ENCODE measurements at places on chromosomes 6 and 20. TPM values are rescaled to one million over a fixed set of nuclear protein-coding genes. Genes with fewer than 3 reads are reported as not detected.

DNA sequence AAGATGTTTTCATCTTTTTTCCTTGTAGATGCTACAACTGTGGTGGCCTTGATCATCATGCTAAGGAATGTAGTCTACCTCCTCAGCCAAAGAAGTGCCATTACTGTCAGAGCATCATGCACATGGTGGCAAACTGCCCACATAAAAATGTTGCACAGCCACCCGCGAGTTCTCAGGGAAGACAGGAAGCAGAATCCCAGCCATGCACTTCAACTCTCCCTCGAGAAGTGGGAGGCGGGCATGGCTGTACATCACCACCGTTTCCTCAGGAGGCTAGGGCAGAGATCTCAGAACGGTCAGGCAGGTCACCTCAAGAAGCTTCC lies 101.5 kb downstream of the POPDC3 start:
- H3K36me3 ChIP-seq, result no peaks in the 10 kb centered on the region
- no peak for DNase-seq
- no peak overlapping the region for H3K27ac ChIP-seq
- H3K4me3 ChIP-seq, result no peak overlapping the region
- H3K27me3 ChIP-seq, result no peaks in the 10 kb centered on the region
- H3K4me1 ChIP-seq, result no peaks in the 10 kb centered on the region

DNA sequence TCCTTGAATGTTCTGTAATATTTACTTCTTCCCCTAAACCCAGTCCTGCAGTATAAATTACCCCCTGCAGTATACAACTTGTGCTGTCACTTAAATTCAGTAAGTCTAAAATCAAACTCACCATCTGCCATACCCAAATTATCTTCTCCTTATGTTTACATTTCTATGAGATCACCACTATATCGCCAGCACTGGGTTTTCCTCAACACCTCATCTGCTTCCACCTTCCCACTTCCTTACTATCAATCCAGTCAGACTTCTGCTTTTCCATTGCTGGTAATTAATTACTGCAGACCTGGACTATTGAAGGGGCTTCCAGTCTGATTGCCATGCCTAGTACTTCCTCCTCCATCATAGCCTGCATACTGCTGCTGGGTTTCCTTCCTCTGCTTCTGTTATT lies 15.2 kb downstream of the EFHC1 start:
- no peak for DNase-seq
- H3K4me1 ChIP-seq, result no peaks in the 10 kb centered on the region
- H3K36me3 ChIP-seq, result no peaks in the 10 kb centered on the region

GRCh38 chr6:163352011-163352685 lies 62.4 kb upstream of the QKI start:
- no peak overlapping the region for H3K4me3 ChIP-seq
- no peaks in the 10 kb centered on the region for H3K27me3 ChIP-seq
- no peak for DNase-seq
- no peaks in the 10 kb centered on the region for H3K36me3 ChIP-seq
- H3K4me1 ChIP-seq, result peaks cover 40% of the 10 kb centered on the region

GRCh38 chr20:21796059-21796458 lies 90.6 kb downstream of the PAX1 start:
- H3K27me3 ChIP-seq, result no peaks in the 10 kb centered on the region
- no peaks in the 10 kb centered on the region for H3K36me3 ChIP-seq
- no peaks in the 10 kb centered on the region for H3K4me1 ChIP-seq
- no peak for DNase-seq
- H3K27ac ChIP-seq, result no peak overlapping the region

- no peak for DNase-seq
- no peaks in the 10 kb centered on the region for H3K36me3 ChIP-seq
- no peaks in the 10 kb centered on the region for H3K4me1 ChIP-seq
- H3K27me3 ChIP-seq, result no peaks in the 10 kb centered on the region
- no peak overlapping the region for H3K27ac ChIP-seq
Measured at GRCh38 chr6:73134588-73134987, 90.7 kb downstream of the KHDC1L start.

- H3K27me3 ChIP-seq, result no peaks in the 10 kb centered on the region
- no peak for DNase-seq
- H3K4me3 ChIP-seq, result no peak overlapping the region
- no peaks in the 10 kb centered on the region for H3K4me1 ChIP-seq
- H3K36me3 ChIP-seq, result no peaks in the 10 kb centered on the region
Measured at GRCh38 chr6:81614292-81614691, 138.2 kb downstream of the TENT5A start.

DNA sequence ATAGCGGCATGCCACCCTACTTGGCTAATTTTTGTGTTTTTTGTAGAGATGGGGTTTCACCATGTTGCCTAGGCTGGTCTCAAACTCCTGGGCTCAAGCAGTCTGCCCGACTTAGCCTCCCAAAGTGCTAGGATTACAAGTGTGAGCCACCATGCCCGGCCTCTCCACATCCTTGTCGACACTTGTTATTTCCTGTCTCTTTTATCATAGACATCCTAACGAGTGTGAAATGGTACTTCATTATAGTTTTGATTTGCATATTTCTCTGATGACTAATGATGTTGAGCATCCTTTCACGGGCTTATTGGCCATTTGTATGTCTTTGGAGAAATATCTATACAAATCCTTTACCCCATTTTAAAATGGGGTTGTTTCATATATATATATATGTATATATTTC lies 39.0 kb upstream of the ASXL1 start:
- no peaks in the 10 kb centered on the region for H3K36me3 ChIP-seq
- H3K4me3 ChIP-seq, result no peak overlapping the region
- no peaks in the 10 kb centered on the region for H3K27me3 ChIP-seq
- no peak overlapping the region for H3K27ac ChIP-seq
- H3K4me1 ChIP-seq, result no peaks in the 10 kb centered on the region
- DNase-seq, result no peak

GRCh38 chr6:25454136-25454535 lies 175.0 kb downstream of the CARMIL1 start:
- no peak for DNase-seq
- no peaks in the 10 kb centered on the region for H3K27me3 ChIP-seq
- no peak overlapping the region for H3K4me3 ChIP-seq
- H3K36me3 ChIP-seq, result no peaks in the 10 kb centered on the region

GRCh38 chr6:148460876-148461646 lies 118.4 kb downstream of the SASH1 start:
- H3K27ac ChIP-seq, result no peak overlapping the region
- no peaks in the 10 kb centered on the region for H3K36me3 ChIP-seq
- H3K4me1 ChIP-seq, result peaks cover 18% of the 10 kb centered on the region
- no peak for DNase-seq
- no peaks in the 10 kb centered on the region for H3K27me3 ChIP-seq

DNA sequence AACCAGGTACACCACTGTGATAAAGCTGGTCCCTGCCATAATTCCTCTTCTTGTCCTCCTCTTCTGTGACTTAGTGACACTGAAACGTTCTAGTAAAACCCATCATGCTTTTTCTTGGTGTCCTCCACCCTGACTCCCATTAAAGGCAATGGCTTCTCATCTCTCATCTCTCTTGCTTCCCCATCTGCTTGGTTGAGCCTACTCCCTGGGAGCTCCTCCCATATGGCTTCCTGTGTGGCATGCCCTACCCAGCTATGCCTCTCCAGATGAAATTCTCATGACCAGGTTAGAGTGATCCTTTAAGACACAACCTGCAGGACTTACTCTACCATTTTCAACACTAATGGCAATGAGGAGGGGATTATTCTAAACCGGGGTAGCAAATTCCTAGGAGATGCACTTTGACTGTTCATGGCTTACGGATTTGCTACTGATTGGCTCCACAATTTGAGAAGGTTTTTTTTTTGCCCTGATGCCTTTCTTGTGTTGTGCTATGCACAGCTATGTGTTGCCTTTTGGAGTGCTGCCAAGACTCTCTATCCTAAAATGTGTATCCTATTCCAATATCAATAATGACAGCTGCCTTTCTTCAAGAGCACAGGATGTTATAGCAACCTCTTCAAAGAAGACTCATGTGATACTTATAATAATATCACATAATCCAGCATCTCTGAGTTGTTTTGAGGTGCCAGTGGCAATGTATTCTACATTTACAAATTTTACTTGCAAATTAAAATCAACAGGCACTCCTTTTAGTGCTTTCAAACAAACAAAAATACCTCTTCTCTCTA lies 6.1 kb downstream of the SIRPG start:
- no peaks in the 10 kb centered on the region for H3K27me3 ChIP-seq
- DNase-seq, result no peak
- no peaks in the 10 kb centered on the region for H3K4me1 ChIP-seq
- no peak overlapping the region for H3K27ac ChIP-seq
- H3K4me3 ChIP-seq, result no peak overlapping the region

GRCh38 chr20:53413186-53413631 lies 180.4 kb downstream of the ZNF217 start:
- H3K4me3 ChIP-seq, result no peak overlapping the region
- no peaks in the 10 kb centered on the region for H3K27me3 ChIP-seq
- no peak overlapping the region for H3K27ac ChIP-seq
- H3K4me1 ChIP-seq, result peaks cover 20% of the 10 kb centered on the region
- no peaks in the 10 kb centered on the region for H3K36me3 ChIP-seq
- peak; percentile 53 for DNase-seq

DNA sequence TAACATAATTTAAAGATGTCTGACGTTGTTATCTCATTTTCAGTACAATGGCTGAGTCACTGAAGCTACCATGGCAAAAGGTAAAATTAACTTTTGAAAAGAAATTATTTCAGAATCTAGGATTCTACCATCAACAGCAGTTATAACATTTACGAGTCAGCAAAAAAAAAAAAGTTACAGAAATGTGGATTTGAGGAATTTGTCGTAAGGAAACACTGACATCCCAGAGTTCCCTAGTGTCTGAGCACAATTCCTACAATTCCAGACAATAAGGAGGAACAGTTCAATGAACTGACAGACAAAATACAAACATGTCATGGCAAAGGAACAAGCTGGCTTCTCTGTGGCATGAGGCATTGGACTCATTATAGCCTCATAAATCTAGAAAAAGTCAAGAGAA lies 19.1 kb downstream of the ABRACL start:
- H3K4me3 ChIP-seq, result no peak overlapping the region
- H3K4me1 ChIP-seq, result no peaks in the 10 kb centered on the region
- DNase-seq, result no peak
- H3K27ac ChIP-seq, result no peak overlapping the region
- H3K36me3 ChIP-seq, result no peaks in the 10 kb centered on the region
- H3K27me3 ChIP-seq, result no peaks in the 10 kb centered on the region

GRCh38 chr20:32364554-32365208 lies 6.5 kb downstream of the ASXL1 start:
- no peak for DNase-seq
- H3K27me3 ChIP-seq, result no peaks in the 10 kb centered on the region
- H3K4me1 ChIP-seq, result peaks cover 81% of the 10 kb centered on the region
- no peak overlapping the region for H3K4me3 ChIP-seq
- no peak overlapping the region for H3K27ac ChIP-seq

- H3K36me3 ChIP-seq, result no peaks in the 10 kb centered on the region
- no peaks in the 10 kb centered on the region for H3K27me3 ChIP-seq
- no peaks in the 10 kb centered on the region for H3K4me1 ChIP-seq
- DNase-seq, result no peak
- no peak overlapping the region for H3K27ac ChIP-seq
Measured at GRCh38 chr6:89154131-89154530, 8.3 kb downstream of the PM20D2 start.

DNA sequence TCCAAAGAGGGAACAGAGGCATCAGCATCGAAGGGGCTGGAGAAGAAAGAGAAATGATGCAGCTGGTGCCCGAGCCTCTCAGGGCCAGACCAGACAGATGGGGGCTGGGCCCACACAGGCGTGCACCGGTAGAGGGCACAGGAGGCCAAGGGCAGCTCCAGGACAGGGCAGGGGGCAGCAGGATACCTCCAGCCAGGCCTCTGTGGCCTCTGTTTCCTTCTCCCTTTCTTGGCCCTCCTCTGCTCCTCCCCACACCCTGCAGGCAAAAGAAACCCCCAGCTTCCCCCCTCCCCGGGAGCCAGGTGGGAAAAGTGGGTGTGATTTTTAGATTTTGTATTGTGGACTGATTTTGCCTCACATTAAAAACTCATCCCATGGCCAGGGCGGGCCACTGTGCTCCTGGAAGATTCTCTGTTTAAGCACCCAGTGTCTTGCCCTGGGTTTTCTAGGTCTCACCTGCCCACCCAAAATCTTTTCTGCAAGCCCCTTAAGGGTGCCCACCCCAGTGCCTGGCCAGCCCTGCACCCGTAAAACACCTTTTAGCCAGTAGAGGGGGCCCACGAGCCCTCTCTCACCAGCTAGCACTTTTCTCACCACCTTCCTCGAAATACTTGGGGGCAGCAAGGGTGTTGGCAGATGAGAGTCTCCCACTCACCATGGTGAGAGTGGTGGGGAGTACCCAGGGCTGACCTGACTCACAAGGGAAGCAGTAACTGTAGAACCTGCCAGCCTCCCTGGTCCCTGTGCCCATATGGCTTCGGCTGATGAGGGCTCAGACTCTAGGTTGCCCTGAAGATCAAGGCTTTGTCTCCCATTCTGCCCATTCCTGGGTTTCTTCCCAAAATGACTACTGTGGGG lies 35.7 kb upstream of the ID1 start:
- DNase-seq, result peak; percentile 66
- peak overlapping the region; percentile 93 for H3K27ac ChIP-seq
- H3K4me3 ChIP-seq, result no peak overlapping the region
- no peaks in the 10 kb centered on the region for H3K27me3 ChIP-seq
- H3K36me3 ChIP-seq, result peaks cover 24% of the 10 kb centered on the region
- peaks cover 13% of the 10 kb centered on the region for H3K4me1 ChIP-seq

CLVS2 gene
- polyA plus RNA-seq, result 2.0 TPM

CGA gene
- polyA plus RNA-seq, result not detected

LPIN3 gene
- polyA plus RNA-seq, result 1.8 TPM

ECT2L gene
- 0.07 TPM for polyA plus RNA-seq

KHDRBS2 gene
- polyA plus RNA-seq, result 0.64 TPM

HAO1 gene
- 0.07 TPM for polyA plus RNA-seq

CD93 gene
- polyA plus RNA-seq, result 4.3 TPM

PPP1R16B gene
- 4.2 TPM for polyA plus RNA-seq

ZSCAN26 gene
- 21.9 TPM for polyA plus RNA-seq

Data from adrenal gland (tissue), 19 donors.